ENCODE measurements at places on chromosomes 12 and 14. TPM values are rescaled to one million over a fixed set of nuclear protein-coding genes. Genes with fewer than 3 reads are reported as not detected.

Gene MMP17
- not detected for total RNA-seq

Gene GLIPR1L1
- not detected for total RNA-seq

- no peaks in the 10 kb centered on the region for H3K27me3 ChIP-seq
- peaks cover 26% of the 10 kb centered on the region for H3K36me3 ChIP-seq
Observed at GRCh38 chr12:55816881-55817344, 611 bp downstream of the SARNP start.

- DNase-seq, result no peak
- H3K27me3 ChIP-seq, result peaks cover 1% of the 10 kb centered on the region
- no peak overlapping the region for H3K27ac ChIP-seq
- H3K4me1 ChIP-seq, result no peaks in the 10 kb centered on the region
- H3K4me3 ChIP-seq, result no peak overlapping the region
Observed at GRCh38 chr12:12108441-12109058, 37.8 kb downstream of the BCL2L14 start.

- no peaks in the 10 kb centered on the region for H3K27me3 ChIP-seq
Observed at GRCh38 chr12:89875809-89876208, 167.2 kb upstream of the ATP2B1 start.

DNA sequence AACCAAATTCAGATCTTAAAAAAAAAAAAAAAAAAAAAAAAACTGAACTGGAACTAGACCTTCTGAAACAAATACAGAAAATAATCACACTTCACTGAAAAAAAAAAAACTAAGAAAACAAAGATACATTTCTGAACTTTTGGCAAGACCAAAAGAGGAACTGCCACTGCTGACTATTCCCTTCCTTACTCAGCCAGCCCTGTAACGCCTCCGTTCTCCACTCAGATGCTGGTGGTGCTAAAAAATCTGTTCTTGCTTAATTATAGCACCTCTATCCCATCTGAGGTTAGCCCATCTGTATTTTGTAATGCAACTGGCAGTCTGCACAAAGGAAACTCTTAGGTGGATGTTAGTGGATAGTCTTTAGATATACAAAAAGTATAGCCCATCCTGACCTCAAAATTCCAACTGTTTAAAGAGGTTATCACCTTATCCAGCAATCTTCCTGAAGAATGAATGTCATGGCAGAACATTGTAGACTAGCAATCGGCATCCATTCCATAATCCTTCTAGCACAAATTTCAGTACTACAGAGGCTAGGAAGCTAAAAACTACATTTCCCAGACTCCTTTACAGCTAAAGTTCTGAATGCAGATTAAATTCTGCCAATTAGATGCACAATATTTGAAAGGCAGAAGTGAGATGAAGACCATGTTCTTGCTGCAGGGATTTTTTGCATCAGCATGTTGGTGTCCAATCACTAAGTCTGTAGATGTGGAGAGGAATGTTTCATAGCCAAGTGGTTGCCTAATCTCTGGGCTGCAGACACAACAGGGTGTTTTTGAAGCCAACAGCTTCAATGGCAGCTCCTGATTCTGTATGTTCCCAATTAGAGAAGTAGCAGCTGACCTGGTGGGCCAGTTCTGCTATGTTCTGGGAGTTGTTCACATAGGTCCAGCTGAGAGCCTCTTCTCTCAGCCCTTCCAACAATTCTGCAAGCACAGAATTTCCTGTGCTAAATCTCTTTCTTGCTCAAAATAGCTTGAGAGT is 5.7 kb downstream of the MAP3K9 start:
- H3K4me3 ChIP-seq, result no peak overlapping the region
- no peak overlapping the region for H3K27ac ChIP-seq
- H3K36me3 ChIP-seq, result peaks cover 15% of the 10 kb centered on the region

GRCh38 chr12:113370923-113371682 is 12.7 kb downstream of the PLBD2 start:
- peaks cover 16% of the 10 kb centered on the region for H3K36me3 ChIP-seq
- H3K4me3 ChIP-seq, result no peak overlapping the region
- H3K27ac ChIP-seq, result no peak overlapping the region
- no peaks in the 10 kb centered on the region for H3K4me1 ChIP-seq
- DNase-seq, result no peak

DNA sequence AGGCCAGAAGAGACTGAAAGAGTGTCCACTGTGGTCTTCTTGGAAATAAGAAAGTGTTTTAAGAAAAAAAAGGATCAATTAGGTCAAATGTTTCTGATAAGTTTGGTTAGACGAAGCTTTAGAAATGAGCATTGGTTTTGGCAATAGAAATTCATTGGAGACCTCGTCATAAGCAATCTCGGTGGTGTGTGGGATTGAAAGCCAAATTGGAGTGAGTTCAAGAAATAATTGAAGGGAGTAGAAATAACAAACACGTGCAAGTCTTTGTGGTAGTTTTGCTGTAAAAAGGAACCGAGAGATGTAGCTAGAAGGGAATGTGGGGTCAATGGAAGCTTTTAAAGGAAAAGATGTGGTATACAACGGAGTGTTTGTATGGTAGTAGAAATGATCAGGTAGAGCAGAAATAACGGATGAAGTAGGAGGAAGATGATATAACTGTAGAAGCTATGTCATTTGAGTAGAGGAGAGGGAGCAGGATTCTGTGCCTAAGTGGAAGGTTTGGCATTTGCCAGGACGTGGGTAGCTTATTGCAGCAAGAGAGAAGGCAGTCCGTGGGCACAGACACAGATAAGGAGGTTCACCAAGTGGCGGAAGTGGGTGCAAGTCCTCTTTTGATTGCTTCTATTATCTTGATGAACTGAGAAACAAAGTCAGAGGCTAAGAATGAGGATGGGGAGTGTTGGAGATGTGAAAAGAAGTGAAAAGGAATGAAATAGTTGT is 146.2 kb downstream of the DACT1 start:
- H3K36me3 ChIP-seq, result no peaks in the 10 kb centered on the region
- no peak overlapping the region for H3K4me3 ChIP-seq
- no peak overlapping the region for H3K27ac ChIP-seq

- H3K4me3 ChIP-seq, result no peak overlapping the region
- no peaks in the 10 kb centered on the region for H3K4me1 ChIP-seq
- no peaks in the 10 kb centered on the region for H3K36me3 ChIP-seq
Observed at GRCh38 chr12:112359290-112359689, 22.9 kb downstream of the HECTD4 start.

DNA sequence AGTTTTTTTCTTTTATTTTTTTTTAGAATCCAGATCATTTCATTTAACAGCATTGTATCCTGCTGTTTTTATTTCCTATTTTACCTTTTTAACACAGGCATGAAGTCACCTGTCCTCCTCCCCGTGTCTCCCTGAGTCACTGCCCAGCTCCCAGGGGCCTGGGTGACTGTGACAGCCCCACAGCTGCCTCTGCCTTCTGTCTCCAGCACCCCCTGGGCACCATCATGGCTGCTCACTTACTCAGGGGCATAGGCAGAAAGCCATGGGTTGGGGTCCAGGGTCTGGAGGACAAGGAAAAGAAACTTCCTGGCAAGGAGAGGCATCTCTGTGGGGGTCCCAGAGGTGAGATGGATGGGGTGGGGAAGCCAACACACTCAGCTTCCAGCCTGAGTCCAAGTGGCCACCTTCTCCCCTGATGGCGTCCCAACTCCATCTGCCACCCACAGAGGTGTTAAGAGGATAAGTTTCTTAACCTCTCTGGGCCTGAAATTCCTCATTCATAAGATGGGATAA is 25.3 kb downstream of the TMEM63C start:
- H3K4me3 ChIP-seq, result no peak overlapping the region
- no peaks in the 10 kb centered on the region for H3K4me1 ChIP-seq
- H3K27me3 ChIP-seq, result peaks cover 3% of the 10 kb centered on the region
- no peak for DNase-seq
- no peaks in the 10 kb centered on the region for H3K36me3 ChIP-seq

DNA sequence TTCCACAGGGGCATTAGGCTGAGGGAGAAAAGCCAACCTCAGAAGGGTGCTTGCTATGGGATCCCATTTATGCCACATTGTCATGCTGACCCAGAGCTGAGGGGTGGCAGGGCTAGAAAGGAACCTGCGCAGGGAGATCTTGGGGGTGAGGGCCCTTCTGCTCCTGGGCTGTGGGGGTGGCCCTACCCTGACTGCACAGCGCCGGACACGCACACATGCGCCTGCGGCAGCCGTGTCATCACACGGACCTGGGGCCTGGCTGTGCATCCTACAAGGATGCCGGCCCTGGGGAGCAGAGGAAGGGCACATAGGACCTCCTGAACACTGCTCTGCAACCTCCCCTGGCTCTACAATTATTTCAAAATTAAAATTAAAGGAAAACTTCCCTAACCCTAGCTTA is 6.9 kb downstream of the CDCA4 start:
- peaks cover 49% of the 10 kb centered on the region for H3K4me1 ChIP-seq
- H3K4me3 ChIP-seq, result no peak overlapping the region
- DNase-seq, result no peak

GRCh38 chr12:14454098-14454907 is 88.8 kb downstream of the ATF7IP start:
- DNase-seq, result peak; percentile 49
- peak overlapping the region; percentile 75 for H3K27ac ChIP-seq
- H3K36me3 ChIP-seq, result peaks cover 68% of the 10 kb centered on the region
- H3K27me3 ChIP-seq, result no peaks in the 10 kb centered on the region
- no peak overlapping the region for H3K4me3 ChIP-seq
- peaks cover 60% of the 10 kb centered on the region for H3K4me1 ChIP-seq

GRCh38 chr12:12992418-12993130 is 7.5 kb downstream of the HEBP1 start:
- no peak overlapping the region for H3K4me3 ChIP-seq
- H3K36me3 ChIP-seq, result no peaks in the 10 kb centered on the region
- no peak overlapping the region for H3K27ac ChIP-seq
- no peak for DNase-seq
- H3K4me1 ChIP-seq, result peaks cover 20% of the 10 kb centered on the region
- H3K27me3 ChIP-seq, result no peaks in the 10 kb centered on the region

DNA sequence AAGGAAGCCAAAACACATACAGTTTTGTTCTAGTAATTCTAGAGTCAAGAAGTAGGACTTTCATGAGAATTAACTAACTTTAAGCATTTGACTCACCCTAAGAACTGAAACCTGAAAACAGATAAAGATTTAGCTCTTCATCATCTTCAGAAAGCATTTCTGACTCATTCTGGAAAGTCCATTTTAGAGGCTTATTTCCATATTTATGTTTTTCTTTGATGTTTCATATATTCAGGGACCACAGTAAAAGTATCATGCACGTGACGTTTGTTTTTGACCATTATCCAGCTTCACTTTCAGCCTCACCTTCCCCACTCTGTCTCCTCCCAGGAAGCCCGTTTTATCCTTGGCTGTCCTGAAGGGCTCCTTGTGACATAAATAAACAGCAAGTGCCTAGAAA is 79.2 kb downstream of the MDGA2 start:
- no peak for DNase-seq
- no peaks in the 10 kb centered on the region for H3K4me1 ChIP-seq
- H3K4me3 ChIP-seq, result no peak overlapping the region
- no peak overlapping the region for H3K27ac ChIP-seq

GRCh38 chr12:40892528-40892927 is 200.3 kb downstream of the CNTN1 start:
- H3K27me3 ChIP-seq, result no peaks in the 10 kb centered on the region
- no peak for DNase-seq
- H3K4me1 ChIP-seq, result no peaks in the 10 kb centered on the region
- H3K36me3 ChIP-seq, result no peaks in the 10 kb centered on the region

DNA sequence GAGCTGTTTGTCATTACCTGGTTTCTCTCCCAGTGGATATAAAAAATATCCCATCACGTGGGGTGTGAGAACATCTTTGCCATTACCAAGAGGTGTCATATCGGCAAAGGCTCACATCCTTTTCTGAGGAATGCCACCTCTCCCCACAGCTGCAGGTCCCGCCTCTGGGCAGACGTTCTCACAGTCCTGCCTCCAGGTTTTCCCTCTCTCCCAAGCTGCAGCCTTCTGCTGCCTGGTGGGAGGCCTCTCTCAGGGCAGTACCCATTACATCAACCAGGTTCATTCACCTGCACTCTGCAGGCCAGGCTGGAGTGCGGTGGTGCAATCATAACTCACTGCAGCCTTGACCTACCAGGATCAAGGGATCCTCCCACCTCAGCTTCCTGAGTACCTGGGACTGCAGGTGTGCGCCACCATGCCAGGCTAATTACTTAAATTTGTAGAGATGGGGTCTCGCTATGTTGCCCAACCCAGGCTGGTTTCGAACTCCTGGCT is 15.0 kb upstream of the TMEM119 start:
- no peak for DNase-seq
- no peak overlapping the region for H3K27ac ChIP-seq
- peaks cover 38% of the 10 kb centered on the region for H3K4me1 ChIP-seq
- H3K36me3 ChIP-seq, result peaks cover 12% of the 10 kb centered on the region
- no peak overlapping the region for H3K4me3 ChIP-seq
